D341Med (cell line): ENCODE measurements at places on chromosomes 6 and 20.

GRCh38 chr6:42407379-42407778, 44.3 kb downstream of the TRERF1 start:
- no peak for DNase-seq

DNA sequence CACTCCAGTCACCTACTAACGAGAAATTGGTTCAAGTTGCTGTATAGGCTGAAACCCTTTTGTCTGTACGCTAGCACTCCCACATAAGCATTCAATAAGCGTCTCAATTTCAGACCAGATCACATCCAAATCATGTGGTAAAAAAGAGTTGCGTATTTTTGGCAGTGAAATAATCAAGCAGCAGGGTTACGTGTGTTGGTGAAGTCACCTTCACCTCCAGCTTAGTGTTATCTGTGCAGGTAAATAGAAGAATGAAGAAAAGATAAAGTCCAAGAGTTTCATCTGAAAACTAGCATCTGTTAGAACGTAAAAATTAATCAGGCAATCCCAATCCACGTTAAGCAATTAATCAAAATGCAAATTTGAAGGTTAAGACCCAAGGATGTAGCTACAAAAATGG, 11.3 kb downstream of the SSR1 start:
- DNase-seq: no peak

DNA sequence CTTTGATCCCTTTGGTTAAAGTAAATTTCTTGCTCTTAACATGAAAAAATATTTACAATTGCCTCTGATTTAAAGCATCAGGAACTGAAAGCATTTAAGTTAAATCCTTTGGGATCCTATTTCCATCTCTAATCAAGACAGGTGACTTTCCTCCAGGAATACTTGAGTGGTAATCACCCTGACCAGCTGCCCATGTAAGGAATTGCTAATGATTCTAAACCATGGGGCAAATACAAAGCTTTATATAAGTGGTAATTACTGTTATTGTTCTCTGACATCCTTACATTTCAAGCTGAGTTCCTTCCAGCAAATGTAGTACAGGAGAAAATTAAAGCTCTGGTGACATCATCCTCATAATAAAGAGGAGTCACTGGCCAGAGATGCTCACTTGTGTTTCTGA, 100.6 kb downstream of the CRYBG1 start:
- no peak for DNase-seq

DNA sequence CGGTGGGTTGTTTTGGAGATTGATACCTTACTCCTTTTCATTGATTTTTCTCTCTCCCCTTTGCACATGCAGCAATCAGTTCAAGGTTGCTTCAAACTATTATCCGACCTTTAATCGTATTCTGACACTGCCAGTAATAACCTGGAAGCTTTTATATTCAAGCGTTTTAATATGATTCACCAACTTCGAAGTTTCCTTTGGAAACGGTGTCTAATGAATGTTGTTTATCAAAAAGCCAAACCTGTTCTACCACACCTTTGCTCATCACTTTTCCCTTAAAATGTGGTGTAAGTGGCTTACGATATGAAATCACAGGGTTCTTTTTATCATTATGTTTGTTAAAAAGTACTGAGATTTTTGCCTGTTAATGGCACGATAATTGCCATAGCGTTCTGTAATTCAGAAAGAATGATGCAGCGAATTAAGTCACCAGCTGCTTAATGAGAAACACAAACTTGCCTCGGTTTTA, 660 bp downstream of the STXBP5 start:
- DNase-seq: no peak
